AG08395 (cell line): ENCODE measurements at places on chromosomes 7 and 10.
A peak's percentile ranks its signal among the peaks of the same experiment; 100 is the strongest.

DNA sequence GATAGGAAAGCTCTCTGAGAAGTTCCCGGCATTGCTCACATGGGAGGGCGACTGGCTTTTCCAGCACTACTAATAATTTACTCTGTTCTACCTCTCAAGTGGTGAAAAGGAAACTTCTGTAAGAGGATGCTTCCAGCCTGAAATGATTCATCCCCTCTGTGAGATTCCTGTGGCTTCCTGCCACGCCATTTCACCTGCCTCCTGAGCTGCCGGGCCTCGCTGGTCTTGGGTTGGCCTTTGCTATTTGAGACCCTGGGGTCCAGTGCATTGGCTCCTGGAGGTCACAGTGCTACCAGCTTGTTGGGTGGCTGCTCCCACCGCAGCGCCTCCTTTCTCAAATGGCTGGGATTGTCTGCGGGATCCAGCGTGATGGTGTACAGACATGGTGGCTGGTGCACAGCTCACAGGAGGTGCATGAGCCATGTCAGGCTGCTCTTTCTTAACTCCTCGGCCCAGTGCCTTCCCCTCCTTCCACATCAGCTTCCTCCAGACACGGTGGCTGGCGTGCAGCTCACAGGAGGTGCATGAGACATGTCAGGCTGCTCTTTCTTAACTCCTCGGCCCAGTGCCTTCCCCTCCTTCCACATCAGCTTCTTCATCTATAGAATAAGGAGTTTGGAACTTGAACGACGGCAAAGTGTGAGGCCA, 42.9 kb upstream of the PCBD1 start:
- DNase-seq: peak; percentile 14

DNA sequence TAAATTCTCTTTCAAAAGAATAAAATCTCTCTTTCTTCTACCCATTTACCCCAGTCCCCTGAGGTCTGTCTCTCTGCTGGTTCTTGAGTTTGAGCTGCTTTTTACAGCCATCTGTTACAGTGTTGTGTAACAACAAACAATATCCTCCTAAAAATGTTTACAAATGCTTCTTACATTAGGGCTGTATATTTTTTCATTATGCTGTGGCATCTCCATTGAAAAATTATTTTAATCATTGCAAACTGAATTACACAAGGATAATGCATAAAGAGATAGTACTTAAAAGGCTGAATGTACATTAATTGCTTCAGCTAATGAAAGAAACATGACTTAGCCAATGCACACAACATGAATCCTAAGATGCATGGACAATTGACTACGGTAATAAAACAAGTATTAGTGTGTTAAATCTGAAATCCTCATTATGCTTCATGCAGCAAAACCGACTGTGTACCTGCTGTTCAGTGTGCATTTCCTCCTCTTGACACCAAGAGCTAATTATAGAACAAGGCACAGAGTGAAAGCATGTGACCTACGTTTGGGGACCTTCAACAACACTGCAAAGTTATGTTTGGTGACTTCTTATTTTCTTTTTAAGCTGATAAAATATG, 181.7 kb upstream of the RHOBTB1 start:
- no peak for DNase-seq

- no peak for DNase-seq
Measured at GRCh38 chr10:57654856-57655255, 612.8 kb downstream of the IPMK start.

DNA sequence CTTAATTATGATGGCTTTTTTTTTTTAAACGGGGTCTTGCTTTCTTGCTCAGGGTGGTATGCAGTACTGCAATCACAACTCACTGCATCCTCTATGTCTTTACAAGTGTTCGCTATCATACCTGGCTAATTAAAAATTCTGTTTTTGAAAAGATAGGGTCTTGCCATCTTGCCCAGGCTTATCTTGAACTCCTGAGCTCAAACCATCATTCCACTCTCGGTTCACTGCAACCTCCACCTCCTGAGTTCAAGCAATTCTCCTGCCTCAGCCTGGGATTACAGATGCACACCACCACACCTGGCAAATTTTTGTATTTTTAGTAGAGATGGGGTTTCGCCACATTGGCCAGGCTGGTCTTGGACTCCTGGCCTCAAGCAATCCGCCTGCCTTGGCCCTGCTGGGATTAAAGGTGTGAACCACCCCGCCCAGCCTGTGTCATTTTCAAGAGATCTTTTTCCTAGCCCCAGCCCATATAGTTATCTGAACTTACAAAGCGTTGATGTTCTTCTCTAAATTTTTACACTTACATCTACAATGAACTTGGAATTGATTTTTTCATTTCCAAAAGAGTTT, 6.0 kb downstream of the HNRNPF start:
- no peak for DNase-seq

GRCh38 chr7:48042216-48042615, 6.9 kb downstream of the C7orf57 start:
- no peak for DNase-seq

GRCh38 chr10:116696919-116697318, 45.4 kb downstream of the HSPA12A start:
- no peak for DNase-seq

- DNase-seq: peak; percentile 55
Measured at GRCh38 chr10:63456437-63457210, 9.2 kb downstream of the JMJD1C start.

DNA sequence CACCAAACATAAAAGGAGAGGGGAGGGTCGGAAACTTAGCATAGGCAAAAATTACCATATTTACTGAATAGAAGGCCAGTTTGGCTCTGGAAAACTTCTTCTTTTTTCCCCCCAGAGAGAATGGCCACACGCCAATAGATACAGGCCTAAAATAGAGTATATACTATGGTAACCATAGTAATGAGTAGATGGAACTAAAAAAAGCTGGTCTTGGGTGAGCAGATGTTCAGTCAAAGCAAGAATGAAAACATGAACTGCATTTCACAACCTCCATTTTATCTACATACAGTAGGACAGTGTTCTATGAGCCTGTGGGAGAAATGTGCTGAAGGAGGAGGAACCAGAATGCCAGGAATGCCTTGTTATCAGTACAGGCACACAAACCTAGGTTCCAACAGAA, 141.7 kb upstream of the SEMA3A start:
- no peak for DNase-seq

- DNase-seq: no peak
Measured at GRCh38 chr7:93941945-93942344, 20.4 kb downstream of the GNG11 start.

DNA sequence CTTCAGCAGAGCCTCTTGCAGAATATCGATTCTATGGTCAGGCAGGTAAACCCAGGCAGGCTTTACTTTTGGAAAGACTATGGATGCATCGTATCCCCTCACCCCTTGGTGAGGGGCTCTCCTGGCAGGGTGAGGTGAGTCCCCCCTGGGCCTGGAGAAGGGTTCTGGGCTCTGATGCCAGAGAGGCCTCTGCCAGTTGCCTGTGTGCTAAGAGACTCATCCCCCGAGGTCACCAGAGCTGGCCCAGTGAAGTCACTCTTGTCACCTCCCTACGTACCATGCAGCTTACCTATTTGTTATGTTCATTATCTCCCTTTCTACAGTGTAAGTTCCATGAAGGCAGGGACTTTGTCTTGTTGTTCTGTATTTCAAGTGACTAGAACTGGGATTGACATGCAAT, 51.3 kb downstream of the TSPAN15 start:
- no peak for DNase-seq

GRCh38 chr7:17209101-17209500, 89.4 kb upstream of the AHR start:
- no peak for DNase-seq

DNA sequence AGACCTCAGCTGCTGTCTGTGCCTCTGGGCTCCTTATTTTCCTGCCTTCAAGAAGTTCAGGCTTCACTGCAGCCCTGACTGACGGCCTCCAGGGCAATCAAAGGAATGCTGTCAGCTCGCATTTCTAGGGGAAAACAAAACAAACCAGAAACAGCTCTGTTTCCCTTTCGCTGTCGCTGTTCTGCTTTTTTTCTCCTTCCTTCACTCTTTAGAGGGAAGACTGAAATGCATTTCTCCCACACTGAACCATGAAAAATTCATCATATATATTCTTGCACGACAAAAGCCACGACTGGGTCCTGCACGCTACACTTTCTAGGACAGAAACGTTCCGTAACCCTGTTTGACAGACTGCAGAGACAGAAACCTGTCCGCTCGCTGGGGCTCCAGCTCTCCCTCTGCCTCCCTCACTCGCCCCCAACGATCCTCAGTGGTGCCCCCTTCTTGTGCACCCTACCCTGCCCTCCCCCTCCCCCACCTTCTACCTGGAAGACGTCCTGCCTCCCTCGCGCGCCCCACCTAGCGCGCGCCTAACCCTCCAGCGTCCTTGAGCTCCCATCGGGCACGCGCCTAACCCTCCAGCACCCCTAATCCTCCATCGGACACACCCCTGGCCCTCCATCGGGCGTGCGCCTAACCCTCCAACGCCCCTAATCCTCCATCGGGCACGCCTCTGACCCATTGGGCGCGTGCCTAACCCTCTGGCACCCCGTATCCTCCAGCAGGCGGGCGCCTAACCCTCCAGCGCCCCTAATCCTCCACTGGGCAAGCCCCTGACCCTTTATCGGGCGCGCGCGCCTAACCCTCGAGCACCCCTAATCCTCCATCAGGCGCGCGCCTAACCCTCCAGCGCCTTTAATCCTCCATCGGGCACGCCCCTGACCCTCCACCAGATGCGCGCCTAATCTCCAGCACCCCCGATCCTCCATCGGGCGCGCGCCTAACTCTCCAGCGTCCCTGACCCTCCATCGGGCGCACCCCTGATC, 37.1 kb downstream of the SVOPL start:
- DNase-seq: peak; percentile 19

GRCh38 chr10:86258499-86258898, 108.1 kb downstream of the GRID1 start:
- peak; percentile 31 for DNase-seq

DNA sequence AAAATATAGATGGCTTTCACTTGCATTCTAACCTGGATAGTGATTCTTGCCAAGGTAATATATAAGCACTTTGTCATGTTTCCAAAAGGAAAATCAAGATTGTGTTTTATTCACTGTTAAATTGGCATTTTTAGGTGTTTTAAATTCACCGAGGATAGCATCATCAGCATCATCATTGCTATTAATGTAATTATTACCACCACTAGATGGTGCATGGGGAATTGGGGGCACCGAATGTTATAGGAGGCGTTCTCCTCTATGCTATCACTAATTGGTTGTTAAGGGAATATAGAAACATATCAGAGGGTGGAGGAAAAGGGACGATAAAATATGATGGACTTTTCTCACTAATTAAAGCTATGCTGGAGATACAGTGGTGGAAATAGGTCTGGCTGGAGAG, 95.5 kb downstream of the CELF2 start:
- DNase-seq: no peak

DNA sequence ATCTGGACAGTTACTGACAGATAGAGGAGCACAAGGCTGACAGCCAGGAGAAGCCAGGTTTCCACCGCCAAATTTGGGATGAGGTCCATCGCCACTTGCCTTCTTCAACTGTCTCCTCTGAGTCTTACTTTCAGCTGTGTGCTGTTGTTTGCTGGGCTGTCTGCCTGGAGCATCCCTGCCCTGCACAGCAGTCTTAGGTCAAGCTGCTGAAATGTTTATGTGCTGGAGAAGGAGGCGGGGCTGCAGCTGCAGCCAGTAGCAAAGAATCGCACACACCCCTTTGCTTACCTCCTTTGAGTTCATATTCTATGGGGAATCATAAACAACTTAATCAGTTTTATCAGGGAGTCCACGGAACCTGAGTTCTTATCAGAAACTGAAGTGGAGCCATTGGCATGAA, 20.1 kb upstream of the CYP3A5 start:
- no peak for DNase-seq

DNA sequence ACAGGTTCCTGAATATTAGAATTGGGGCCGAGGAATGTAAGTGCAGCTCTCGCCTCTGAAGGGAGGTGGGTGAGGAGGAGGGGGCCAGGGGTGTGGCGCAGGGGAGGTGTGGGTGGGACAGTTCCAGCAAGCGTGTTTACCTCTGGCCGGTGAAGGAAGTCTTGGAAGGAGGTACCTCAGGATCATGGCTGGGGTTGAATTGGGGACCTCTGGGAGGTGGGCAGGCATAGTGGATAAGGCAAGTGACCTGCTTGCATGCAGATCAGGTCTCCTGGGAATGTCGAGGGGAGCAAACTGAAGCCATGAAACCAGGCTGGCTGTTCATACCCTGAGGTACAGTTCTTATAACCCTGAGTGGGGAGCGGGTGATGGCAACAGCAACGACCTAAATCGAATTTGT, 2.0 kb downstream of the ZNF775 start:
- no peak for DNase-seq

GRCh38 chr10:21191512-21191911, 294.4 kb upstream of the NEBL start:
- no peak for DNase-seq

DNA sequence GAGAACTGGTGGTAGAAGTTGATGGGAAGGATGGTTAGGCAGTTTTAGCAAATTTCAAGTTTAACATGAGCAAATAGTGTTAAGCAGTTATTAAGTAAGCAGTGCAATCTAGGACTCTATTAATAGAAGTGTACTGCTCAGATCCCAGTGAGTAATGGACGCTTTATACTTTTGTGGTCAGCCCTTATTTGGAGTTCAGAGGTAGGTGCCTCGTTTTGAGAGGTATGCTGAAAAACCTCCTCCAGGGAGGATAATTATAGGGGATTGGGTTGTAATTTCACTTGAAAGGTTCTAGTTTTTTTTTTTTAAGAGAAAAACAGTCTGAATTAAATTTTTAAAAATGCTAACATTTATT, 33.5 kb upstream of the CCDC7 start:
- no peak for DNase-seq

DNA sequence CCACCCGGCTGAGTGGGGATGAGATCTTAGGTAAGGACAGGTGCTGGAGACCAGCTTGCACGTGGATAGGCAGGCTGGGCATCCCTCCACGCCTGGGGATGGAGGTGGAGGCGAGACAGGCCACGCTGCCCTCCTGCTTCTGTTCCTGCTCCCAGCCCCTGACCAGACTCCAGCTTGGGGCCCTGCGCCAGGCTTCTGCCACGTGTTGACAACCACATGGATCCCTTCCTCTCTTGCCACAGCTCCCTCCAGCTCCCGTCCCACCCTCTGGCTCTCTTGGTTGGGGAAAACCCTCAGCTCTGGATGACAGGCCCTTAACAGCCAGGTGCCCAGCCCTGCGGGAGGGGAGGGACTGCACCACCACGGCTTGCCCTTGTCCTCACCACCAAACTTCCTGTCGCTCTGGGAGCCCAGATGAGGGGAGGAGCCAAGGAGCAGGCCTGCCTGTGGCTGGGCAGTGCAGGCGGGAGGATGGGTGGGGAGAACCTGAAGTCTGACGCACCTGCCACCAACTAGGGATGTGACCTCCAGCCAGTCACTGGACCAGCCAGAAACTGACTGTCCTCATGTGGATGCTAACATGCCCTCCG, 36.0 kb downstream of the KCNH2 start:
- no peak for DNase-seq

DNA sequence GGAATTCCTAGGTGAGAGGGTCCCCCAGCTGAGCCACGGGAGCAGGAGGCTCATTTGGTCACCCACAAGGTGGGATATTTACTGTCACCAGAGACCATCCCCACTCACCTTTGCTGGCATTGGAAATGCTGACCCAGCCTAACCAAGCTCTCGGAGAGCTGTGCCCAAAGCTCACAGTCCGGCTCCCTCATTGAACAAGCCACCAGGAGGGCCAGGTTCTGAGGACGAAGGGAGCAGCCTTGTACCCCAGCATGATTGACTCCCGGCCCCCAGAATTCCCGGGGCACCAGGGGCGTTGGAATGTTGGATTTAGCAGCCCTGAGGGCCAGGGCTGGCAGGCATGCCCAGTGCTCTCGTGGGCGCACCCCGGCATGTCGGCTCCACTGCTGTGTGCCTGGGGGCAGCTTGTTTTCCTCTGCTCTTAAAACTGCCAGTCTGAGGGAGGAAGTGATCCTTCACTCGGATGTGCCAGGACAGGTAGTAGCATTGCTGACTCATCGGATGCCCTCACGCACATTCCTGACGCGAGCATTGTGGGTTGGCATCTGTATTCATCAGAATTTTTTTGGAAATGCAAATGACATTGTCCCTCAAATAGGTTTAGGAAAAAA, 23.3 kb downstream of the CLIP2 start:
- no peak for DNase-seq
